ENCODE measurements at places on chromosomes 5 and 9.
A peak's percentile ranks its signal among the peaks of the same experiment; 100 is the strongest.

- no peak for DNase-seq
Measured at GRCh38 chr9:71709384-71709783, 58.9 kb downstream of the CEMIP2 start.

- no peak for DNase-seq
Measured at GRCh38 chr9:20208226-20208625, 414.1 kb downstream of the MLLT3 start.

- DNase-seq = no peak
Measured at GRCh38 chr5:96856371-96856770, 19.9 kb upstream of the ERAP2 start.

DNA sequence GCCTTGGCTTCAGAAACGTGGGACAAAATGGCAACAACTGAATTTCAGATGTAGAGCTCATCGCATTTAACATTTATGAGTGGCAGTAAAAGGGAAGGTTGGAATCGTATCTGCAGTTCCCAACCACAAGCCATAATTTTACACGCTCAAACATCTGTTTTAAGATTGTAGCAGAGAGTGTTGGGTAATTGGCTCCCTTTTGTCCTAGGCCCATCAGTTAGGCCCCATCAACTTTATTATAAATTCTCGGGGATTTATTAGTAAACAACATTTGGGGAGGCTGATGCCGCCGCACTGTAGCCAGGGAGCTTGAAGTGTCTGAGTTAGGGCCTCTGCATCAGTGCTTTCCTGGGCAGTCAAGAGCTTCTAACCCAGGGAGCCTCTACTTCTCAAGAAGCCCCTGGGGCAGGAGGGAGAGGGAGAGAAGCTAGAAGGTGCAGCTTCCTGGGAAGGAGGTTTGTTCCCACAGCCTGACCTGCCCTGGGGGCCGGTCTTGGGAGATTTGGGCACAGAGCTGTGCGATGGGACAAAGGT is 66.2 kb downstream of the HSPA4 start:
- DNase-seq = no peak

- DNase-seq = no peak
Measured at GRCh38 chr5:87139795-87140194, 127.9 kb upstream of the RASA1 start.

DNA sequence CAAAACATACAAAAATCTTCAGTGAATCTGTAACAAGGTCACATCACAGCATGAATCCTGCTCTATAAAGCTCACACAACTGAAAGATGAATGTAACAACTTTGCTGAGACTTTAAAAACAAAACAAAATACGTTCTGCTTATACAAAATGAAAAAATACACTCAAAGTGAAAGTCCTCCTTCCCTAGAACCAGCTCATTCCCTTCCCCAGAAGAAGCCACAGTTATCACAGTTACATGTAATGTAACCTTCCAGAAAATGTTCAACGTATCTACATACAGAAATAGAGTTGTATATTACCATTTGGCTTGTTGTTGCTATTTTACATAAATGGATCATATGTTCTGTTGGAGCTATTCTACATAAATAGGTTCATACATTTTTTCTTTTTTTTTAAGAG is 2.6 kb downstream of the AUH start:
- no peak for DNase-seq

DNA sequence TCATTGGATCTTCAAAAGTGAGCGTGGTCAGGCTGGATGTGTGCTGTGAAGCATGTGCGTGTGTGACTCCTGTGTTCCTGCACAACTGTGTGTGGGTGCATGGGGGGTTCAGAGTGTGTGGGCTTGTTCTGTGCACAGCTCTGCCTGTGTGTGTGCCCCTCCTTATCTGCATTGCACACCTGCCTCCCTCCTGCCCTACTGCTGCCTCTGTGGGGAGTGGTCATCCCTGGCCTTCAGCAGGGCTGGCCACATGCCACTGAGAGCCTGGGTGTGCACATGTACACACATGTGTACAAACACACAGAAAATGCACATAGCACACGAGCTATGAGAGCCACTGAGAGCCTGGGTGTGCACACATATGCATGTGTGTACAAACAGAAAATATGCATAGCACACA is 92.1 kb downstream of the CACNA1B start:
- no peak for DNase-seq

GRCh38 chr5:137619191-137619870 is 116.6 kb downstream of the KLHL3 start:
- DNase-seq = peak; percentile 71

DNA sequence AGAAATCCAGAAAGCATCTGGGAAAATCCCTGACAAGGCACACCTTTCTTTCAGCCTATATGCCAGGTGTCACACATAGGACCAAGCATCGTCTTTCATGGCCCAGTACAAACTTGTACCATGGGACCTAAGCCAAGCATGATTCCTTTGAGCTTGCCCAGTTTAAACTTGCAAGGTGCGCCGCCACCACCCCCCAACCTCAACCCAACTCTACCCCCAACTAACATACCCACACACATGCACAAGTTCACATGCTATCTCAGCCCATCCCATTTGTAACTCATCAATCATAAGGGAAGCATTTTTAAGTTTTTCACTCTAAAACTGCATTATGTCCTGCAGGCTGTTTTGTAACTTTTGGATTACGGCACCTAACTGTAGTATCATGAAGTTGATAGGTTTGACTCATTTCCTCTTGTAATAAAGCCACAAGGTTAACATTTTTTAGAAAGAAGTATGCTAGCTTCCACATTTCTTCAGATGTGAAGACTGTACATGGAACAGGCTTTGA is 145.9 kb upstream of the FST start:
- peak; percentile 42 for DNase-seq

- peak; percentile 55 for DNase-seq
Measured at GRCh38 chr5:87267574-87268125, at the start of gene RASA1. TSS of gene RASA1 (plus strand) at chr5:87267883. CDS start at chr5:87268452, 569 bp downstream.

DNA sequence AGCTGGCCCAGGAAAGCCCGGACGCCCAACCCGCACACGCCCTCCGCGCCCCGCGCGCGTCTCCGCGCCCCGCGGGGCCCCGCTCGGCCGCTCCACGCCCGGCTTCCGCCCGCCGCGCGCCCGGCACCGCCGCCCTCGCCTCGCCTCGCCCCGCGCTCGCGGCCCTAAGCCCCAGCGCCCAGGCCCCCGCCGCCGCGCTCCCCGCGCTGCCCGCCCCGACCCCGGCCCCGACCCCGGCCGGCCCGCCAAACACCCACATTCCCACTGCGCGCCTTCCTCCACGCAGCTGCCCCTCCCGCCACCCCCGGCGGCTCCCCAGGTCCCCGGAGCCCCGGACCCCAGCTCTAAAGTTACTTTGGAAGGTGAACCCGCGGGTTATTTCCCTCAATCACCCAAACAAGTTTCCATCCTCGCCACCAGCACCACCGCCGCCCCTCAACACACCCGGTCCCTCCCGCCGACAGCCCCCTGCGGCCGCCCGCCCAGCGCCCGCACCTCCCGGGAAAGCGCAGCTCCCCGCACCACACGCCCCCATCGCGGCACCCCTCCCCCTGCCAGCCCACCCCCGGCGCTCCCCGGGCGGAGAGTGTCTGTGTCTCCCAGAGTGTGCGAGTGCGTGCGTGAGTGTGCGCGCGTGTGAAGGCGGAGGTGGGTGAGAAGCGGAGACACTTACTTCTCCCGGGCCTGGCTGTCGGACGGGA is 439 bp downstream of the SSBP2 start:
- no peak for DNase-seq

DNA sequence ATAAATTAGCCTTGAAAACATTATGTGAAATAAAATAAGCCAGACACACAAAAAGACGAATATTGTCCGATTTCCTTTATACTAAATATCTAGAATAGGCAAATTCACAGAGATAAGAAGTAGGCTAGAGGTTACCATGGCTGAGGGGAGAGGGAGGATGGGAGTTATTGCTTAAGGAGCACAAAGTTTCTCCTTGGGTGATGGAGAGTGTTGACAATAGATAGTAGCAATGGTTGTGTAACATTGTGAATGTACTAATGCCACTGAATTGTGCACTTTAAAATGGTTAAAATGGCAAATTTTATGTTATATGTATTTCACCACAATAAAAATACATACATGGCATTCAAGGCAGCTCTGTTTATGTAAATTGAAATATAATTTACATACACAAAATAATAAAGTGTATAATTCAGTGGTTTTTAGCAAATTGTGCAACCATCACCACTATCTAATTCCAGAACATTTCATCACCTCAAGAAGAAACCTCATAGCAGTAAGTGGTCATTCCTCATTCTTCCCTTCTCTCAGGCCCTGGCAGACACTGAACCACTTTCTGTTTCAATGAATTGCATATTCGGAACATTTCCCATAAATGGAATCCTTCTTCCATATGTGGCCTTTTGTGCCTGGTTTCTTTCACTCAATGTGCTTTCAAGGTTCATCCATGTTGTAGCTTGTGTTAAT is 59.2 kb downstream of the NDST1 start:
- DNase-seq = peak; percentile 55

DNA sequence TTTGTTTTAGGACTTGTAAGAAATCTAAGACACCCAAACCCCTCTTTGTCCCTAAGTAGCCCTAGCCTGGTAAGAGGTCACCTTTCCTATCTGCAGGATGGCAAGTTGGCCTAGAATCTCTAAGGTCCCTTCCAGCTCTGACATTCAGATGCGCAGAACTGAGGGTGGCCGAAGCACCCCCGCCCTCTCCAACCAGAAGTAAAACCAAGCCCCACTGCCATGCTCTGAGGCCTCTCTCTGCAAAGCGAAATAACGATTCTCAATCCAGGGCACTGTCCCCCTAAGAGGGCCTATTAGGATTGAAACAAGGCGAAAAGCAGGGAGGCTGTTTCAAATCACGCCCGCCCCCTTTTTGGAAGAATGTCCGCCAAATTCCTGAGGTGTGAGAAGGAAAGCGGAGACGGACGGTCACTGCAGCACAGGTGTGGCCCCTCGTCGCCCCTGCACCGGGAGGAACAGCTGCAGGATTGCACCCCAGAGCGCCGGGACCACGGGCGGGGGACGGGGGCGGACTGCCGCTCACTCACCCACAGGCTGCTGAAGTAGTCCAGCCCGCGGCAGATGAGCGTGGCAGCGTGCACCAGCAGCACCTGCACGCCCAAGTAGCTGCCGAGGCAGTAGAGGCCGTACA is 824 bp downstream of the TMEM245 start:
- DNase-seq = no peak

- no peak for DNase-seq
Measured at GRCh38 chr9:137438591-137439157, 2.5 kb downstream of the ENTPD8 start.

- DNase-seq = no peak
Measured at GRCh38 chr5:78058625-78059024, 235.9 kb downstream of the AP3B1 start.

DNA sequence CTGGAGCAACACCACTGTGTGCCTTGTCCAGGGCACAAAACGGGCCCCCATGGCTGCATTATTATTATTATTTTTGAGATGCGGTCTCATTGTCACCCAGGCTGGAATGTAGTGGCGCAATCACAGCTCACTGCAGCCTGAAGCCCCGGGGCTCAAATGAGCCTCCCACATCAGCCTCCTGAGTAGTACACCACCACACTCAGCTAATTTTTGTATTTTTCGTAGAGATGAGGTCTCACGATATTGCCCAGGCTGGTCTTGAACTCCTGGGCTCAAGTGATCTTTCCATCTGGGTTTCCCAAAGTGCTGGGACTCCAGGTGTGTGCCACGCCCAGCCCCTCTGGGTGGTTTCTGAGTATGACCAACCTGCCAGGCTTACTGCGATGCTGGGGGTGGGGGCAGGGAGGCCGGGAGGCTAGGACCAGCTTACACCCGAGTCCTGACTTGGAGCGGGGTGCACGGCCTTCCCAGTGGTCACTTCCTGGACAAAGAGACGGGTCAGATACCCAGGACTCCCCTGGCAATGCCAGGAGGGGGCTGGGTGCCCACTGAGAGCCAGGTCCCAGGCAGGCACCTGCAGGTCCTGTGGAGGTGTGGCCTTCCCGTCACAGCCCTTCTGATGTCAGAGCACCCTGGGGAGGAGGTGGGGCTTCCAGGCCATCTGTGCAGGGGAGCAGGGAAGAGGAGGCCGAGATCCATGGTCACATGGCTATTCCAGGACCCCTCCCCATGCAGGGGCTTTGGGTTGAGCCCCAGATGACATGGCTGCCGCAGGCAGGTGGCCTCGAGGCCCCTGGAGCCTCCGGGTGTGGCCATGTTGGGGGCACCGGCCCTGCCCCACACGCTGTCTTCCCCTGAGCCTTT is 8.3 kb upstream of the NRARP start:
- no peak for DNase-seq

- DNase-seq = no peak
Measured at GRCh38 chr9:133116346-133117231, 4.5 kb downstream of the RALGDS start.

GRCh38 chr5:107446972-107447371 is 223.8 kb downstream of the EFNA5 start:
- DNase-seq = no peak

GRCh38 chr9:117723986-117724625 is 19.9 kb downstream of the TLR4 start:
- DNase-seq = no peak

GRCh38 chr5:112635771-112636731 is 101.6 kb upstream of the APC start:
- DNase-seq = no peak

DNA sequence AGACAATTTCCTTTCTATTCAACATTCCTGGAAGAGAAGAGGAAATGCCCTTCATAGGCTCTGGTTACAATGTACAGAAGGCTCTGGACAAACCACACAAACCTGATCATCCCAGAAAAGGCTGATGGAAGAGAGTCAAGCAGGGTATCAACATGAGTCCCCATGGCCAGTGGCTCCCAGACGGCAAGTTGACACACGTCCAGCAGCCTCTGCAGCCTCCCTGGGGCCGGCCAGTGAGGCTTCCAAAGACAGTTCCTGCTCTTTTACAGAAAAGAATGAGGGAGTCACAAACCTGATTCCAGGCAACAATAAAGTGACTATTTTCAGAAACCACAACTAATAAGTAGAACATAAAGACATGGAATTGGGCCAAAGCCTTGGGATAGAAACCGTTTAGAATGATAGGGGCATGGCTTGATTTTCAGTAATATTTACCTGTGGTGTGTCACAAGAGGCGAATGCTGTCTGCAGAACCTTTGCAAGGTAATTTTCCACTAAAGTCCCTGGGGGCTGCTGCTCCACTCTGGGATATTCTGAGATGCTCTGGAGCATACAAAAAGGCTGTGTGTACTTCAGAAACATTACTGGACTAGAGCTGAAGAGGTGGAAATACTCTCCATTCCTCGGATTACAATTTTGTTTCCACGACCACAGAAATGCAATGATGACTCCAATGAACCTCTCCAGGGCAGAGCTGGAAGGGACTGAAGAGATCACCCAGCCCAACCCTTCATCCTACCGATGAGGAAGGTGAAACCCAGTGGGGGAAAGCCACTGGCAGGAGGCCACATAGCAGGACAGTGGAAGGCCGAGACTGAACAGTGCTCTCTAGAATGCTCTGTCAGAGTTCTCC is 10.4 kb downstream of the MED27 start:
- peak; percentile 49 for DNase-seq

GRCh38 chr9:15137089-15137488 is 169.9 kb downstream of the TTC39B start:
- no peak for DNase-seq
